Spinal cord (tissue), 10 donors: ENCODE measurements at places on chromosomes 7 and 10. TPM values are rescaled to one million over a fixed set of nuclear protein-coding genes. Genes with fewer than 3 reads are reported as not detected.

The CPXM2 gene
- 22.6 TPM for polyA plus RNA-seq

The CYP2W1 gene
- polyA plus RNA-seq: 0.71 TPM

DNA sequence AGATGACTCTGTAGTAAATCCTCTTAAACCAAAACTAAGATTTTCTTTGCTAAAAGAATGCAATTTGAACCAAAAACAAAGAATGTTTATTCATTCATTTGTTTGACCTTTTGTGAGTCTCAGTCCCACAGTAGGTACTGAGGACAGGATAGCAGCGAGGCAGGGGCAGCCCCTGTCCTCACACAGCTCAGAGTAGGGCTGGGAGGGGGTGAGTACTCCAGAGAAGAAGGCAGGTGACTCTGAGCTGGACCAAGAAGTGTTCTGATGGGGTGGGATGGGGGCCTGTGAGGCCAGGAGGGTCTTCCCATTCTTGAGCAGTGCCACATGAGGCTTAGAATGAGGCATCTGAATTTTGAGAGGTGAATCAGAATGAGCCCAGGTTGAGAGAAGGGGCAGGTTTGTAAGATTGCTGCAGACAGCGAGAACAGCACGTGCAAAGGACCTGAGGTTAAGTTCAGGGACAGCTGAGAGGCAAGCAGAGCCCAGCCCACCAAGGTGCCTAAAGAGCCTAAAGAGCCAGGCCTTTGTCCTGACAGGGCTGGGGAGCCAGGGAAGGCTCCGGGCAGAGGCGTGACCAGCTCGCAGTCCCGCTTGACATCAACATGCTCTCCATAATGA lies 56.9 kb upstream of the CHST15 start:
- H3K4me1 ChIP-seq: peaks cover 38% of the 10 kb centered on the region
- no peaks in the 10 kb centered on the region for H3K36me3 ChIP-seq
- H3K4me3 ChIP-seq: no peak overlapping the region
- no peak overlapping the region for H3K27ac ChIP-seq

GRCh38 chr7:81256991-81257390 lies 338.1 kb upstream of the SEMA3C start:
- no peaks in the 10 kb centered on the region for H3K36me3 ChIP-seq
- no peak overlapping the region for H3K4me3 ChIP-seq
- H3K4me1 ChIP-seq: no peaks in the 10 kb centered on the region
- no peak overlapping the region for H3K27ac ChIP-seq
- H3K27me3 ChIP-seq: no peaks in the 10 kb centered on the region

GRCh38 chr10:47254611-47255010 lies 45.4 kb upstream of the GDF10 start:
- H3K36me3 ChIP-seq: no peaks in the 10 kb centered on the region
- DNase-seq: no peak
- H3K4me1 ChIP-seq: peaks cover 17% of the 10 kb centered on the region
- peak overlapping the region; percentile 47 for H3K27ac ChIP-seq
- no peaks in the 10 kb centered on the region for H3K27me3 ChIP-seq

The PPP1R17 gene
- 3.3 TPM for polyA plus RNA-seq

DNA sequence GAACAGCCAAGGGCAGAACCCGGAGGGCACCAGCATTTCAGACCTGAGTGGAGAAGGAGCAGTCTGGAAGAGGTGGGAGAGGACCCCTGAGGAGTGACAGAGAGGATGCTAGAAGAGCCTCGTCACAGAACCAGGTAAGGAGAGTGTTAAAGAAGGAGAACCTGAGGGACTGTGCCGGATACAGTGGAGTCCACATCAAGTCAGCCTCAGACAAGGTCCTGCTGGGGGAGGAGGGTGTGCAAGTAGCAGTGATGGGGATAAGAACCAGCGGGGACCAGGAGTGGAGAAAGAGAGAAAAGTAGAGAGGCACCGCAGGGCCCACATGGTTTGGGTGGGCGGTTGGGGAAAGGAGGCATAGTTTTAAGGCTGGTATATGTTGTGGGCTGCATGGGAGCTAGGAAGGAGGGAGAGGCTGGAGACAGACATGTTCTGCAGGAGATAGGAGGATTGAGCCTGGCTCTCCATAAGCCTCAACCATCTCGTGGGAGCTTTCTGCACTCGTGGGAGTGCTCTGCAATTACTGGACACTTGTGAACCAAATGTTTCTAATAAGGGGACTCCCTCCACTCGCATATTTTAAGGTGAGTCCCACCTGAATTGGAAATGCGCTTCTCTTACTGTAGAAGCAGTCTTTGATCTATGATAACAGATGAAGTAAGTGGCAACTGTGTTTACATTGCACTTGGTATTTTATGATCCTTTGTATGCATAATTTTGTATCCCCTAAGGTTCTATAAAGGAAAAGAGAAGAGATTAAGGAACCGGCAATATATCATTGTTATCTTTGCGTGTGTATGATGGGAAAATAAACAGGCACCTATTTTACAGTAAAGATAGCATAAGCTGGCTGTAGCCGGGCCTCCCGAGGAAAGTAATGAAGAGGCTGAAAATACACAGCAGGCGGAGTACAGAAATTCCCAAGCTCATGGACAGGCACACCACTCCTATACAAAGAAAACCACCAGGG lies 154.8 kb downstream of the ADAM12 start:
- H3K27me3 ChIP-seq: no peaks in the 10 kb centered on the region
- H3K4me1 ChIP-seq: peaks cover 19% of the 10 kb centered on the region
- no peak for DNase-seq
- H3K27ac ChIP-seq: no peak overlapping the region
